Jurkat, Clone E6-1 (cell line): ENCODE measurements at places on chromosomes 7 and 10.

DNA sequence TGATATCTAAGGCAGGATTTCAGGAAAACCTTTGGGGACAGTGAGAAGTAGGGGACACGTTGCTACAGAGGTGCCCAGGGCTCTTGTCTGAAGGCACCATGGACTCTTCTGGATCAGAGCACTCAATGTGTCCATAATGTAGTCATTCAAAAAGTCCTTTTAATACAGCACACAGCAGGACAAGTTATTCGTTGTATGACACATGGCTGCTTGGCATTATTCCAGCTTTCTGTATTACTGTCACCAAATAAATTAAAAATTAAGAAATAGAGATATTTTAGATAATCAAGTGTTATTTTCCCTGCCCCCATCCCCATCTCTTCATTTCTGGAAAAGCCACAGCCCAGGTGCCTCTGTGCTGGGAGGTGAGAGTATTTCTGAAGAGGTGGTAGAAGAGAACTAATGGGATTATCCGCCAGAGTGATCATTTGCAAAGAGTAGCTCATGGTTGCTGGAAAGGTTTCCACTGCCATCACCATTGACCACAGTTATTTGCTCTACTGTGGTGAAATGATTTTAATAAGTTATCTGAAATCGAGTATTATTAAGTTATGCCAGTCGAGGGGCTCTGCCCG is 83.0 kb downstream of the CXCL12 start:
- DNase-seq, result no peak

- no peak for DNase-seq
Observed at GRCh38 chr10:33143160-33143728, 185.2 kb upstream of the ITGB1 start.

GRCh38 chr10:95567903-95568630 is 6.9 kb upstream of the SORBS1 start:
- DNase-seq, result no peak

GRCh38 chr7:38321515-38321944 is 48.1 kb upstream of the TARP start:
- no peak for DNase-seq

- peak; percentile 42 for DNase-seq
Observed at GRCh38 chr7:108094933-108095710, 35.0 kb downstream of the LAMB4 start.

GRCh38 chr10:108454793-108455192 is 1290.3 kb upstream of the SORCS1 start:
- no peak for DNase-seq

DNA sequence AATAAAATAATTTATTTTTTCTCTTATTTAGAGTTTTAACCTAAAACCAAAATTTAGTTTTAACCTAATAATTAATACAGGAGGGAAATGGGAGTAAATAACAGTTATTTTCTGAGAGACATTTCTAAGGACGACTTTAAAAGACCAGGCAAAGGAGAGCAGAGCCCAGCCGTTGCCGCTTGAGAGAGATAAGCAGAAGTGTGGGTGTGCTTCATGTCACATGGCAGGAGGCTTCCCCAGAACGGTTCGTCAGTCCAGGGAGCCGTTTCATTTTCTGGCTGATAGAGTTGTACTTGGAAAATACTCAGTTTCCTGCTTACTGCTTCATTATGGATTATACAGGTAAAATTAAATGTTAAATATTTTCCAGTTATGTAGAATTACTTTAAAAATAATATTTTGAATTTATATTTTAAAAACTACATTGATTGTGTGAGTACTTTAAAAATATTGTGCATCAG is 61.4 kb downstream of the ST7 start:
- DNase-seq, result no peak

DNA sequence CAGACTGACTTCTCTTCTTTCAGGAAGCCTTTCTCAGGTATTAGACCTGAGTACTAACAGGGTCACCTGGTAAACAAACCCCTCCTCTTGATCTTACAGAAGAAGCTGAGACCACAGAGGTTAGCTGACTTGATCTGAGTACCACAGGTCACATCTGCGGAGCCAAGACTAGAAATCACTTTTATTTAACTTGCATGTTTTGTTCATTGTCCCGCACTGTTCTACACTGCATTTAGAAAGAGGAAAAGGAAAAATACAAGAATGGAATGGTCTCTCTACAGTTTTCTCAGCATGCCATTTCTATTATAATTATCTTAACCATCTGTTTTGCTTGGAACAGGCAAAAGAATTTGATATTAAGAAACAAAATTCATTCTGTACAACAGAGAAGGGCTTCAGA is 245.6 kb upstream of the ETV1 start:
- no peak for DNase-seq

DNA sequence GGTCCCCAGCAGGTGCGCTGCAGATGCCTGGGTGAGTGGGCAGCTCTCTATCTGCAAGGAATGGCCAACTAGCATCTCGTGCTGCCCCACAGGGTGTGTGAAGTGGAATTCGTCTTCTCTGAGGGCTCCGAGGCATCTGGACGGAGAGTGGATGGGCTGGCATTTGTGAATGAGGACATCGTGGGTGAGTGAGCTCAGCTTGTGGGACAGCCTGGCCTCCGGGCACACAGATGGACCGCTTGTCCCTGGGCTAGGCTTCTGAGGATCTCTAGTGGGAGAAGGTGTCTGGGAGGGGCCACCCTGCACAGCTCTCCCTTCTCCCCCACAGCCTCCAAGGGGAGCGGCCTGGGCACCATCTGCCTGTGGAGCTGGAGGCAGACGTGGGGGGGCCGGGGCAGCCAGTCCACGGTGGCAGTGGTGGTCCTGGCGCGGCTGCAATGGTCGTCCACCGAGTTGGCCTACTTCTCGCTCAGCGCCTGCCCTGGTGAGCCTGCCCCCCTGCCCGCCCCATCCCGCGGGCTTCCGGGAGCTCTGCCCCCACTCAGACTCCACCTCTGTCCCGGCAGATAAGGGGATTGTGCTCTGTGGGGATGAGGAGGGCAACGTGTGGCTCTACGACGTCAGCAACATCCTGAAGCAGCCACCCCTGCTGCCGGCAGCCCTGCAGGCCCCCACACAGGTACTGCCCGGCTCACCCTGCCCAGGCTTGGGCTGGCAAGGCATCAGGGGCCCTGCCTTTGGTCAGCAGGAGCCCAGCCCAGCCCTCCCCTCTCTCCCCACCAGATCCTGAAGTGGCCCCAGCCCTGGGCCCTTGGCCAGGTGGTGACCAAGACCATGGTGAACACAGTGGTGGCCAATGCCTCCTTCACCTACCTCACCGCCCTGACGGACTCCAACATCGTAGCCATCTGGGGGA is 6.3 kb downstream of the POLR2J start:
- DNase-seq, result no peak

DNA sequence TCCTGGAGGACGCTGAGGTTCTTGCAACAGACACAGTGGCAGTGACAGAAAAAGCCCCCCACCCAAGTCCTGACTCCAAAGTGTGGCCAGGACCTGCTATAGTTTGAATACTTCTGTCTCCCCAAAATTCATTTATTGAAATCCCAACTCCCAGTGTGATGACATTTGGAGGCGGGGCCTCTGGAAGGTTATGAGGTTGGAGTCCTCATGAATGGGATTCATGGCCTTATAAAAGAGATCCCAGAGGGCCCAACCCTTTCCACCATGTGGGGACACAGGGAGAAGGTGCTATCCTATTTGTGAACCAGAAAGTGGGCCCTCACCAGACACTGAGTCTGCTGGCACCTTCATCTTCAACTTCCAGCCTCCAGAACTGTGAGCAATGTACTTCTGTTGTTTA is 18.3 kb downstream of the ANXA11 start:
- DNase-seq, result no peak

DNA sequence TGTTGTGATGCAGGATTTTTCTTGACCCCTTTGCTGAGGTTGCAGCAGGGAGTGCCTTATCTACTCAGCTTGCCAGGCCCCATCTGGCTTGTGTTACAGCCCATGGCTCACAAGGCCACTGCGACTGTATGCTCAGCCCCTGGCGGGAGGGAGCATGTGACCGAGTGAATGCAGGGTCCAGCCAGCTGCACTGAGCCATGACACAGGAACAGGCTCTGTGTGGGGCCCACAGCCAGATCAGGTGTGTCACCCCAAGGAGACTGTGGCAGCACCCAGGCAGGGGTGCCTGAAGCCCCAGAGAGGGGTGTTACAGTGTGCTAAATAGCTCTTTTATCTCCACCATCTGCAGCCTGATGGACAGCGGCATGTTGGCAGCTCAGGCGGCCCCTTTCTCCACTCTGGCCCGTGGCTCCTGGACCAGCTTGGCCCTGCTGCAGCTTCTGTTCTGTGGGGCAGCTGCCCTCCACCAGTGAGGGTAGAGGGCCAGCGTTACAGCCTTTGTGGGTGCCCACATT is 2.6 kb upstream of the PCBD1 start:
- DNase-seq, result no peak

DNA sequence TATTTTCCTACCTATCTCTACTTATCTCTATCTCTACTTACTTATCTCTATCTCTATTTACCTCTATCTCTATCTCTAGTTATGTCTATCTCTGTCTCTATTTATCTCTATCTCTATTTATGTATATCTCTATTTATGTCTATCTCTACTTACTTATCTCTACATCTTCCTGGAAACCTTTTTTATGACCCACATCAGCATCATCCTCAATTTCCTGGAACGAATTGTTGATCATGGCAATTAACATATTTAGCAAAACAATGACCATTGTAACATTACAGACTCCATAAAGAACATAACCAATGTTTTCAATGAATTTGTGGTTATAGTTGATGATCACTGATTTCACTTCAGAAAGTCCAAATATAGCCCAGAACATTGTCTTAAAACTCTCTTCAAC is 18.3 kb downstream of the GIMAP6 start:
- DNase-seq, result no peak

GRCh38 chr7:121079425-121080169 is 91.1 kb downstream of the CPED1 start:
- no peak for DNase-seq

DNA sequence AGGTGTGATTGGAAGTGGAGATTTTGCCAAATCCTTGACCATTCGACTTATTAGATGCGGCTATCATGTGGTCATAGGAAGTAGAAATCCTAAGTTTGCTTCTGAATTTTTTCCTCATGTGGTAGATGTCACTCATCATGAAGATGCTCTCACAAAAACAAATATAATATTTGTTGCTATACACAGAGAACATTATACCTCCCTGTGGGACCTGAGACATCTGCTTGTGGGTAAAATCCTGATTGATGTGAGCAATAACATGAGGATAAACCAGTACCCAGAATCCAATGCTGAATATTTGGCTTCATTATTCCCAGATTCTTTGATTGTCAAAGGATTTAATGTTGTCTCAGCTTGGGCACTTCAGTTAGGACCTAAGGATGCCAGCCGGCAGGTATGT is 13.6 kb downstream of the STEAP2 start:
- DNase-seq, result no peak

GRCh38 chr10:98572594-98572993 is 125.9 kb upstream of the HPS1 start:
- DNase-seq, result no peak

DNA sequence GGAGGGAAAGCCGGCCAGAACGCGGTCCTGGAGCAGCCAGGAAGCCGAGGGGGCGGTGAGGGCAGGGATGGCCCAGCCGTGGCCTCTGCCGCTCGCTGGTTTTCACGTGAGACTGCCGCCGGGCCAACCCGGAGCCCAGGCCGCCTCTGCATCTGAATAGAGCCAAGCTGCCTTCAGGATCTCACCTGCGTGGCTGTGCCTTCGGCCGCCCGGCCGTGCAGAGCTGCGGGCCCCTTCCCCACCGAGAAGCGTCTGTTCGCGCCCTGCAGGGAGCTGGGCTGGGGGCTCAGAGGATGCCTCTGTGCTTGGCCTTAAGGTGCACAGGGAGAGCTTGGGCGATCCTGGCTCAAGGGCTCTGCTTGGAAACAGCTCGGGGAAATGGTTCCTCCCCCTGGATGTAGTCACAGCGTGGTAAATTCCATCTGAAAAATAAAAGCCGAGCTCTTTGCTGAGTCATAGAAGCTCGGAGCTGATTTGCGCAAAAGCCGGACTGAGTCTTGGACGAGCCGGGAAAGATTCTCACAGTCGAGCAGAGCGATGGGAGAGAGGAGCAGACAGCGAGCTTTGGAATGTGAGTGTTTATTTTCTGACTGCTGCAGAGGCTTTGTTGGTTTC is at the start of gene JAKMIP3:
TSS of gene JAKMIP3 (plus strand) at position 456 of the 615 bp plus-strand sequence. CDS start 38,863 bp downstream, outside the sequence.
- no peak for DNase-seq

GRCh38 chr7:41306486-41306885 is 396.4 kb downstream of the INHBA start:
- no peak for DNase-seq

GRCh38 chr7:92813390-92814024 is 22.9 kb downstream of the CDK6 start:
- DNase-seq, result peak; percentile 100

DNA sequence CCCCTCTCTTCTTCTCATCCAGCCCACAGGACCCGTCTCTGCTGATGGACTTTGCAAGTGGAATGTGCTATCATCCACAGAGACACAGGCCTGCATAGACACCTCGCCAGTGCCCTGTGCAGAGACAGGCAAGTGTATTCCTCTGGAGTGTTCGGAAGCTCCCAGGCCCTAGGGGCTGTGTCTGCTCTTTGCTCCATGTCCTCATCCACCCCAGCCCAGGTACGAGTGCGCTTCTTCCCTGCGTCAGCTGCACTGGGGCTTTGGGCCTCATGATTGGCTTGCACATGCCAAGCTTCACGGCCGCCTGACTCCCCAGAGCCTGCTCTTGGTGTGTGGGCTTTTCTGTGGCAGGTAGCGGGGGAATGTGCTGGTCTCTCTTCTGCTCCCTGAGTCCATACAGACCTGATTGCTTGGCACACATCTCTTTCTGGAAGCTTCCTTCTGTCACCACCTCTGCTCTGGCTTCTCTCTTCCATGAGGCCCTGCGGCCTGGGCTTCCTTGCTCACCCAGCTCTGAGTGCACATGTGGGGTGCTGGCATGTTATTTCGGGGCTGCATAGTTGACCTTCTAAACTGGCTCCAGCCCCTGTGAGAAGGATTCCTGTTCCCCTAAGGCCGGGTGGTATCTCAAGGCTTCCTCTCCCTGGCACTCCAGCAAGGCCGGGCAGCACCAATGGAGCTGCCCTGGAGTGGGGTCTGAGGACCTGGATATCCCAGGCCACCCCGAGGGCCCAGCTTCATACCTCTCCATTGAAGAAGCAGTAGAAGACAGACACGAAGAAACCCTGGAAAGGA is 27.8 kb downstream of the CRHR2 start:
- no peak for DNase-seq

- no peak for DNase-seq
Observed at GRCh38 chr7:111694376-111694775, 132.1 kb upstream of the IMMP2L start.

GRCh38 chr10:122086416-122087240 is 97.7 kb downstream of the TACC2 start:
- DNase-seq, result no peak

DNA sequence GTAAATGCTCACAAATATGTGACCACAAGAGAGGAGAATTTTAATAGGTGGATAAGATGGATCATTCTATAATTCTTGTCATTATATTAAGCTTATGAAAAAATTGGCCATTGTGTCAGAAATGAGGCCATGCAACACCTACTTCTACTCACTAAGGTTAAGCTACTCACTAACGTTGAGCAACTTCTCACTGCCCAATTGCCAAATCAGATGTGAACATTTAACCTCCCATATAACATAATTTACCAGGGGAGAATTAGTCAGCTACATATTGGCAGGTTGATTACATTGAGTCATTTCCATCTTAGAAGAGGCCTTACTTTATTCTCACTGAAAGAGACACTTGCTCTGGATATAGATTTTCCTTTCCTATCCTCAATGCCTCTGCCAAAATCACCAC is 211.2 kb upstream of the DGKB start:
- DNase-seq, result no peak

GRCh38 chr10:130345728-130346127 is 209.5 kb downstream of the GLRX3 start:
- DNase-seq, result no peak
